ENCODE measurements at places on chromosomes 1 and 21.

DNA sequence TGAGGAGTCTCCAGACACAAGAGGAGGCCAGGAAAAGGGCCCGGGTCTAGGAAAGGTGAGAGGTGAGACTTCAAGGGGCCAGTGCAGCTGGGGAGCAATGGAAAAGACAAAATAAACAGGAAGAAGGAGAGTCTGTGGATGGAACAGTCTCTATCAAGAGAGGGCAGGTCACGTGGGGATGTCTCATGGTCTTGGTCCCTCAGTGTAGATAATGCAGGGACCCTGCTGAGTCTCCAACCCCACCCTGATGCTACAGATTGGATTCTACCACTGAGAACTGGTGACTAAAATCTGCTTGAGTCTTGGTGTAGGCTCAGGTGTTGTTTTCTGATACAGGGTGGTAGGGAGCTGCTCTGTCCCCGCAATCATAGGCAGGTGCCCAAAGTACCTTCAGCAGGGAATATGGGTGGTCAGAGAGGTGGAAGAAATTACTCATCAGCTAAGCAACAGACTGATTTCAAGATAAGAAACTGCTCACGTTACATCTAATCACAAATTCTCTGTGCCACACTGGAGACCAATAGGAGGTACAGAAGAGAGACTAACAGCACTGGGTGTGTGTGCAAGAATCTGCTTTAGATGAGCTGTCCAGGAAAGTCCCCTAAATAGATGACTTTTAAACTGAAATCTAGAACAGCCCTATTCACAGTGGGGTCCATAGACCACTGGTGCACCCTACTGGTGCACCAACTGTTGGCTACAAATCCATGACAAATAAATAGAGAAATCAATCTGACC, 101.5 kb upstream of the TLR5 start:
- no peak for DNase-seq

DNA sequence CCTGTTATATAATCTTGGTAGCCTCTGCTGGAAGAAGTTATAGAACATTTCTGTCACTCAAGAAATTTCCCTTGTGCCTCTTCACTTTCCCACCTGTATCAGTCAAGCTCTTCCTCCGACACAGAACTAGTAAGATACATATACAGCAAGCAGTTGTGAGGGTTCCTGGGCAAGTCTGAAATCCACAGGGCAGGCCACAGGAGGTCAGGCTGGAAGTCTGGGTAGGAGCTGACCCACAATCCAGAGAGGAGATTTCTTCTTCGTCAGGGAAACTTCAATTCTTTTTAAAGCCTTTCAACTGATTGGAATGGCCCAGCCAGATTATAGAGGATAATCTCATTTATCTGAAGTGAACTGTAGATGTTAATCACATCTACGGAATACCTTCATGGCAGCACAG, 96.4 kb upstream of the FMN2 start:
- DNase-seq: no peak

- DNase-seq: no peak
Measured at GRCh38 chr1:218755128-218755527, 410.0 kb downstream of the TGFB2 start.

- no peak for DNase-seq
Measured at GRCh38 chr1:174928541-174928940, 71.2 kb upstream of the CACYBP start.

DNA sequence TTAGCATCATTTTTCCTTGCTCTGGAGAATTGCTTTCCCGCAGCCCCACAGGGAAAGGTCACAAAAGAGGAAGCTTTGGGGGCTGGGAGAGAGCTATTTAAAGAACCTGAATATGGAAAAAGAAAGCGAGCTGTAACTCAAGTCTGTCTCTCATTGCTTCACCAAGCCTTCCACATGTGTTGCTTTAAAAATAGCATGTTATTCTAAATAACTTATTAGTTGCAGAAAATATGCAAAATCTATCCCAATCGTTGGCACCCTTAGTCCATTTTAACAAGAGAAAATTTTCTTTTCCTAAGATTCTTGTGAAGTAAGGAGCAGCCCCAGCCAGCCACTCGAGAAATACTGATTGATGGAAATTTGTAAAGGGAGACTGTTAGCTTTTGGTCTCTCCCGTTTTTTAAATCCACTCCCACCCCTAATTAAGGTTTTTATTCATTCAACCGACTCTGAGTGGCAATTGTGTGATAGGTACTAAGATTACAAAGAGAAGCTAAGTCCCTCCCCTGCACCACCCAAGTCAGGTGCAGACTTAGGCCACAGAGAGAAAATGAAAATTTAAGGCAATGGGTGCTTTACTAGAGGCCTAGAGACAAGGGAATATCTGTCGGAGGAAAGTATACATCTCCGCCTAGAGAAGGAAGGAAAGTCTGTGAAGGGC, 802 bp downstream of the CYP4X1 start:
- DNase-seq: no peak
